Fibroblast of upper back skin (primary cell): ENCODE measurements at places on chromosomes 2 and 18.
A peak's percentile ranks its signal among the peaks of the same experiment; 100 is the strongest.

DNA sequence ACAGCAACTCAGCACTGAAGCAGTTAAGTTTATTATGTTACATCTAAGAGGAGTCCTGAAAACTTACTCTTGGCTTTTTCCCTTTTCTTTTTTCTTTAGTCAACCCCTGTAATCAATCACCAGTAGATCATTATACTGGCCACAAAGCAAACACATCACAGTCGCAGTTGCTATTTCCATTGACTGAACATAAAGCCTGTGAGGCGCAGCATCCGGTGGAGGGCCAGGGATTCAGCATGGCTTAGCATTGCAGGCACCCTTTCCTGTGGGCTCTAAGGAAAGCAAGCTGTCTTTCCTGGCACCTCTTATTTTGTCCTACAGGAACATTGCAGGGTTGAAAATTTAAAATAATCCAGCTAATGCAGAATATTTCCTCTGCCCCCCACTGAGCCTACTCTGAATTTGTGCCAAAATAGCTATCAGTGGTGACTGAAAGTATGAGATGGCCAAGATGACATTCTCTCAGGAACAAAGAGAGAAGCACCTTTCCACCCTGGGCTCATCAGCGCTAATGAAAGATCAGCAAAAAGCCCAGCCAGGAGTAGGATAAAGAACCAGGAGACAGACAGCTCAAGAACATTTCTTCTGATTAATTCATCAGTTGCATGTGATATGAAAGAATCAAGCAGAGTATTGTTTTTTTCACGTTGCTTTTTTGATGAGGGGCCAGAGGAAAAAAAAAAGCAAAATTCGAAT is 85.3 kb upstream of the SULT1C3 start:
- no peak for DNase-seq

DNA sequence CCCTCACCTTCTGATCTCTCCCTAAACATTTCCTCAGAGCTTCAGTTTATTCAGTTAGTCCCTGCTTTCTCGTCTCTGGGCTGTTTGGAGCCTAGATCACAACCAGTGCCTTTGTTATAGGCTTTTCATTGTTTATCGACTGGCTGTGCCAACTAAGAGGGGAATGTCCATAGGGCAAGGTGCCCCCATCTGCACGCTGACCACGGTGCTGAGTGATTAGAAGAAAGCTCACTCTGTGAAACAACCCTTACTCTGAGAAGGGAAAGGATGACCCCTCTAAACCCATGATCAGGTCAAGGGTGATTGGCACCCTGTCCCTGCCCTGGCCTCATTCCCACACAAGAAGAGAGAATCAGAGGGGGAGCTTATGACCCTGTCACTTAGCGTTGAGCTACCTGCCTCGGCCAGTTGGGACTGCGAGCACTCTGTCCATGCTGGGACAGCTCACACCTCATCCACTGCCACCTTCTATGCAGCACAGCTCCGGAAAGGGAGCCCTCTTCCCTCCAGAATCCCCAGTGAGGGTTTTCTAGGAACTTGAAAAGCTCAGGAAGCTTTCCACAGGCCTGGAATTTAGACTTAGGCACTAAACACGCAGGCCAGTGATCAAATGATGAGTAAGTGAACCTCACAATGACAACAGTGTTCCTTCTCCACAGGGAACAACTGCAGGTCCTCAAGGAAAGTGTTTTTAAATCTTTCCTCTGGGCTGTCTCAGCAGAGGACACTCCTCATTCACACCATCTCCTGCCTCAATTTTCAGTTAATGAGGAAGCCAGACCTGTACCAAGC is 2.3 kb upstream of the ACTG2 start:
- no peak for DNase-seq

GRCh38 chr2:170101789-170102188 is 76.2 kb upstream of the MYO3B start:
- no peak for DNase-seq

DNA sequence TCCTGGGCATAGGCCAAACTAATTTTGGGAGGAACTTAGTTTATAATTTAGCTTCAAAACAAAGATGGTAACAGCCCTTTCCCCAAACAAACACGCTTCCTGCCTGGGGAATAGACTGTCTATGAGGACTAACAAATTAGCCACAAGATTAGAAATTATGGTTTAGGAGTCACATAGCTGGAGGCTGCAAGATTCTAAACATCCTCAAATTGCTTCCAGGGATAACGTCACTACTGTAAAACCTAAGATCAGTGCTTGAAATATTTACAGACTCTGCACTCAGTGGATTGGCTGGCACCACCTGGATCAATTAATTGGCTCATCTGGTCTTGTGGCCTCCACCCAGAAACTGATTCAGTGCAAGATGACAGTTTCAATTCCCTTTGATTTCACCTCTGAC is 118.0 kb upstream of the TACR1 start:
- DNase-seq, result no peak

GRCh38 chr2:159106109-159106508 is 137.7 kb downstream of the TANC1 start:
- DNase-seq, result peak; percentile 78
